ENCODE measurements at places on chromosomes 7 and 10.

GRCh38 chr7:105131033-105131656, 117.1 kb downstream of the KMT2E start:
- no peak for DNase-seq

- no peak for DNase-seq
These were observed 18.4 kb upstream of the SORCS3 start for GRCh38 chr10:104622598-104623209.

GRCh38 chr7:24727154-24728120, 29.8 kb downstream of the GSDME start:
- no peak for DNase-seq

DNA sequence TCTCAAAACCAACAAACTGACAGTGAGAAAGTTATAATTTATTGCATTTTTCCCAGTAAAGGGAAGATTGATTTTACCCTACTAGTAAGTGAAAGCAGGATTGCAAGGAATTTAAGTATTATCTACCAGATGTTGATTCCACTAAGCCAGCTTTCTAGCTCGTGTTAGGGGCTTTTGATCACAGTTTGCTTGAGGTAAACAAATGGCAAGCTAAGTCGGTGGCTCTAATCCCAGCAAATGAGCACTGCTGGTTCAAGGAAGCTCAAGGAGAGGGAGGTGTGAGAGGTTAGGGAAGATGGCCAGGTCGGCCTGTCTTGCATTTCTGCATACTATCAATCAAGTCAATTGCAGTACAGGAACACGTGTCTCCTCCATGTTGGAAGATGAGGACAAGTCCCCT, 448.7 kb upstream of the POM121L12 start:
- DNase-seq = peak; percentile 79

DNA sequence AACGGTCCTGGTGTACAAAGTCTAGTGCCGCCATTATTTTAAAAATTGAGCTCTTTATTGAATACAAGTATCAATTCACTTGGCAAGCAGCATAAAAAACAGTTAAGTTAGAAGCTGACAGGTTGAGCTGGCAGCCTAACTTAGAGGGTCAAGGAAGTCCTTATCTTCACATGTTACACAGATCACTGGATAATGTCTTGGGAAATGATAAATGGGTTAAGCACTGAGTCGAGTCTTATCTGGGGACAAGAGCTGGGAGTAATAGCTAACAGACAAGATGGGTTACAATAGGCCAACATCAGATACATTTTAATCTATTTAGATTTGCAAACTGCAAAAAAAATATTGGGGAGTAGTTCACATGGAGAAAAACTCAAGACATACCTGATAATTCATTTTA, 34.2 kb downstream of the SLC18A2 start:
- no peak for DNase-seq

DNA sequence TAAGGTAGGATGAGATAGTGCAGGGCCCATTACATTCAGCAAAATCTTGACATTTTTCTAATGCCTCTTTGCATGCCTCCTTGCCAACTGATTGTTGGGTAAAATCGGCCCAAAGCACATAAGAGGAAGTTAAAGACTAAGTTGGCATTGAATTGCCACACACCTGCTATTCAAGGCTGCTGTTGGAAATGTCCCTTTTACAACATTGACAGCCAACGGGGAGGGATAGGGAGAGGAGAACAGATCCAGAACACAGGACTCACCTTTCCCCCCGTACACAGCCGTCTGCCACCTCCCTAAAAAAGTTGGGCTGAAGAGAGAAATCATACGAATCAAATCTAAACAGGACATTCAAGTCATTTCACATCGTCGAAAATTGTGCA, 695 bp downstream of the FAM237B start:
- no peak for DNase-seq

DNA sequence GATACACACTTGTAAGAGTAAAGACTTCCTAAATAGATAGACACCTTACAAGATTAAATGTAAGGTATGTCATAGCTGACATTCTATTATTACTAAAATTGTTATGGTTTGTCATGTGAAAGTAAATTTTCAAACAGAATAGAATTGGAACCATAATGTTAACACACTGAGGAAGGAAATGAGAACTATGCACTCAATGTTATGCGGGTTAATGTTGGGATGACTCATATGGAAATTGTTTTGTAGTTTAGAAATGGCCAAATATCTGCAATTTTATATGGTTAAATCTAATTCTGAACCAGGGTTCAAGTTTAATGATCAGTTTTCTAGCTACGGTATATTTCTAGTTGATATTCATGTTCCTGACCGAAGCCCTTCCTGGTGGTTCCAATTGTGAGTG, 214.2 kb upstream of the ADO start:
- DNase-seq = no peak

DNA sequence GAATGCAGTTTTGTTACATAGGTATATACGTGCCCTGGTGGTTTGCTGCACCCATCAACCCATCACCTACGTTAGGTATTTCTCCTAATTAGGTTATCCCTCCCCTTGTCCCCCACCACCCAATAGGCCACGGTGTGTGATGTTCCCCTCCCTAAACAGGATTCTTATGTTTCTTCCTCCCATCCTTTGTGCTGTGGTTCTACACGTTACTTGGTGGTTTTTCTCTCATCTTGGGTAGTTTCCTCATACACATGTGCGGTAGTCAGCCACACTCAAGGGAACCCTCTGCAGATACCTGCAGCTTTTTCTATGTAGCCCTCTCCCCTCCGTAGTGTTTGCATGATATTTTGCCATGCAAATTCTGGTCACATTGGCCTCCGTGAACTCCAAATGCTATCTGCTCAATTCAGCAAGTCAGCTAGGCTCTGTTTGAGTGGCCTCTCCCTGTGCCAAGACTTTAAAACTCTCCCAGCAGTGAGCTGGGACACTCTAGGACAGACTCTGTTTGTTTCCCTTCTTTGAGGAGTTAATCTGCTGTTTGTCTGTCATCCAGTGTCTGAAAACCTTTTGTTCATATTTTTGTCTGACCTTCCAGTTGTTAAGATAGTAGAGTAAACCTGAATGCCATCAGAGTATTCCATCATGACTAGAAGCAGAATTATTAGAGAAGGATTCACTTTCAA, 41.0 kb downstream of the RABGEF1 start:
- no peak for DNase-seq

- DNase-seq = no peak
These were observed 9.4 kb downstream of the ING3 start for GRCh38 chr7:120959929-120960484.

- no peak for DNase-seq
These were observed 413.7 kb downstream of the TCERG1L start for GRCh38 chr10:130897815-130898214.

DNA sequence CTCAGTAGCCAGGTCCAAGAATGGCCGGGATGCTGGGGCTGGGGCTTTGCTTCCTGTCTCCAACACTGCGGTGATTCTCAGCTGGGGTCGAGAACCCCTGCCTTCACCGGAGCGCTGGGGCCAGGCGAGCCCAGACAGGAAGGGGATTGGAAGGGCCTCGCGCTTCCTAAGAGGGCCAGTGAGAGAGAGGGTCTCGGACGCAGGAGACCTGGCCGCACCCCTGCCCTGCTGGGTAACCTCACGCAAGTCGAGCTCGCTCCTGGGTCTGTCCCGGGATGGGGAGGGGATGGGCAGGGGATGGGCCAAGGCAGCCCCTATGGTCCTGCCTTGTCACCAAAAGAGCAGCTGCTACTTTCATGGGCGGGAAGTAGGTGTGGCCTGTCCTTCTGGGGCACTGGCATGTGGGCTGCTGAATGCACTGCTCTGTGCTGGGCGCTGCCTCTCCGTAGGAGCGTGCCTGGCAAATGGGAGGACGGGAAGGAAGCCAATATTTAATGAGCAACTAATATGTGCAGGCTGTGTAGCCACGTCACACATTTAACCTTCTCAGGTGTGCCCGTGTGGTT, 20.0 kb downstream of the KCNK18 start:
- no peak for DNase-seq

Measured in NCI-H524 treated with DMSO at 0.1 percent for 48 hours (cell line).